ENCODE measurements at places on chromosomes 12 and 14.

GRCh38 chr12:3077572-3078081, 448 bp downstream of the TSPAN9 start:
- peak; percentile 21 for DNase-seq

- no peak for DNase-seq
Observed at GRCh38 chr12:127893895-127894609, 372.9 kb upstream of the TMEM132C start.

GRCh38 chr12:121968876-121969275, 50.5 kb downstream of the CFAP251 start:
- DNase-seq, result no peak

DNA sequence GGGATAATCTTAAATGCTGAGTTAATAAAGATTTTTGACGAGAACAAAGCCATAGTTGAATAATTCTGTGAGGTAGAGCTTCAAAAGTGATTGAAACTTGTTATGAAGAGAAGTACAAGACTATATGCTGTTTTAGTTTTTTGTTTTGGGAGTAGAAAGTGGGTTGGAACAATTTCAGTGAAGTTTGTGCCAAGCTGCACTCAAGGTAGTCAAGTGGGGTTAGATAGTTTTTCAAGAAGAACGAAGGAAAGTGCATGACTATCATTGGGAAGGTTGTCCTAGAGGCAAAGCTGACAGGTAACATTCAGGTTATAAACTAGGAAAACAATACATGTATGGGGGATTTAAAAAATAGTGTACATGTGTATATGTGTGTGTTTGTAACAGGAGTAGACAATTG, 16.2 kb downstream of the FUT8 start:
- DNase-seq, result no peak

DNA sequence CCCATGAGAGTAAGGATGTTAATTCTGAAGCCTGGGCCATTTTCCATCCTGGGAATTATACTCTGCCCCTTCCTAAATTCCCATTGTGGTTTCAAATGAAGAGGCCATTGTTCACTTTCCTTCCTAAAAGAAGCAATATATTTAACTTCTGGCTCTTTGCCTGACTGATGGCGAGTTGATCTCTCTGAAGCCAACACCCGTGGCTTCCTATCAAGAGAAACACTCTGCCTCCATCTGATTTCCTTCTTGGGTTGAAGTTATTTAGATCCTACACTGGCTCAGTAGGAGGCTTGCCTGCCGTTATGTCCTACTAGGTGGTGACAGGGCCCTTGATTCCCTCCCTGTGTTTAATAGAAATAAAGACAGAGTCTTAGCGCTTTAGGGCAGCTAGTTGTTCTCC, 97.4 kb downstream of the PRKCH start:
- DNase-seq, result peak; percentile 90

DNA sequence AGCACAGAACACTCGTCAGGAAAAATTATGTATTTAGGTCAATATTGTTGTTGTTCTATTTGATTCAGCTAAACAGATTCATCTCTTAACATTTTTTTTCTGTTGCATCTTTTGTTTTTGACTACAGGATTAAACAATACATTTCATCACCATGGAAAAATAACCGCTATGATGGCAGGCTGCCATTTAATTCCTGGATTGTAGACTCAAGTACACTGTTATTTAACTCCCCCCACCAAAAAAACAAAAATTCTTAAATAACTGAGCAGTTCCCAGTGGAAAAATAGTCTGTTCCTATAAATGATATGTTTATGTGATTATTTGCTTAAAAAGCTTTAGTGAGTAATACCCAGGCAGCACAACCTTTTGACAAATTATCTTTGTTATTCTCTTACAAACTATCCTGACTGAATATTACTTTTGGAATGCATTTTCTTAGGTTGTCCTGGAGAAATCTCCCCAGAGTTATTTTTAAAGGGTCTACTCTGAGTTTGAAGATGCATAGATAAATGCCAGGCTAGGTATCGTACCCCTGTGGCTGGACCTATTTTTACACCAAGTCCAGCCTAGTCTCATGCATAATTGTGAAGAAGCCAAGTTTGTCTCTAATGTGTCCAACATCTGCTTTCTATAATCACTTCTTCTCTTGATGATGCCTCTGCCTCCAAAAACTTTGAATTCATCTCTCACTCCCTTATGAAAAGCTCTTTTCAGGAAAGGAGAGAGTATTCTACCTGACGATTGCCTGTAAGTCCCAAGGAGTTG, 3.7 kb downstream of the KERA start:
- DNase-seq, result peak; percentile 35
